ENCODE measurements at places on chromosomes 6 and 20. TPM values are rescaled to one million over a fixed set of nuclear protein-coding genes. Genes with fewer than 3 reads are reported as not detected.

DNA sequence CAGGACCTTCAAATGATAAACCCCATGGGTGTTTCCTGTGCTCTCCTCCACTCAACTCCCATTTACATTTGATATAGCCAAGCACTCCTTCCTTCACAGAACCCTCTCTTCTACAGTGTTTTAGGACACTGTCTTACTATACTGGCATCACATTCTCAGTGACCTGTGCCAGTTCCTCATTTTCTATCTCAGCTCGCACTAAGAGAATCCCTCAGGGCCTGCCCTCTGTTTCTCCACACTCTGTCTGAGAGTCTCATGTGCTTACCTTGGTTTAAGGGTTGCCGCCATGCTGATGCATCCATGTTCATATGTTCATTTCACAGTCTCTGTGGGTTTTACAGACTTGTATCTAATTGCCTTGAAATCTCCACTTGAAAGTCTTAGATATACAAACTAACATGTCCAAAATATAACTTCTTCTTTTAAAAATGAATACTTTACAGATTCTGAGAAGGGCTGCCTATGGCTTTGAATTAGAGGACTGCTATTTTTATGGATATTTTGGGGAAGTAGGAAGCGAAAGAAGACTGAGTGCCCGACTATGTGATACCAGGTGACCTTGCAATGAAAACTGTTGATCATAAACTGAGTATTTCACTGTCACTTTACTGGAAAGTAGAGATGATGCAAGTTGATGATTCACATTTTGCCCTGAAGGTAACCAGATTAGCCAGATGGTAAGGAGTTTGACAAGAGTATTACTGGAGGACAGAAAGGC, 153.1 kb upstream of the SIM1 start:
- no peak overlapping the region for H3K27ac ChIP-seq
- DNase-seq, result no peak
- peaks cover 30% of the 10 kb centered on the region for H3K36me3 ChIP-seq
- H3K27me3 ChIP-seq, result no peaks in the 10 kb centered on the region
- no peaks in the 10 kb centered on the region for H3K4me1 ChIP-seq

DNA sequence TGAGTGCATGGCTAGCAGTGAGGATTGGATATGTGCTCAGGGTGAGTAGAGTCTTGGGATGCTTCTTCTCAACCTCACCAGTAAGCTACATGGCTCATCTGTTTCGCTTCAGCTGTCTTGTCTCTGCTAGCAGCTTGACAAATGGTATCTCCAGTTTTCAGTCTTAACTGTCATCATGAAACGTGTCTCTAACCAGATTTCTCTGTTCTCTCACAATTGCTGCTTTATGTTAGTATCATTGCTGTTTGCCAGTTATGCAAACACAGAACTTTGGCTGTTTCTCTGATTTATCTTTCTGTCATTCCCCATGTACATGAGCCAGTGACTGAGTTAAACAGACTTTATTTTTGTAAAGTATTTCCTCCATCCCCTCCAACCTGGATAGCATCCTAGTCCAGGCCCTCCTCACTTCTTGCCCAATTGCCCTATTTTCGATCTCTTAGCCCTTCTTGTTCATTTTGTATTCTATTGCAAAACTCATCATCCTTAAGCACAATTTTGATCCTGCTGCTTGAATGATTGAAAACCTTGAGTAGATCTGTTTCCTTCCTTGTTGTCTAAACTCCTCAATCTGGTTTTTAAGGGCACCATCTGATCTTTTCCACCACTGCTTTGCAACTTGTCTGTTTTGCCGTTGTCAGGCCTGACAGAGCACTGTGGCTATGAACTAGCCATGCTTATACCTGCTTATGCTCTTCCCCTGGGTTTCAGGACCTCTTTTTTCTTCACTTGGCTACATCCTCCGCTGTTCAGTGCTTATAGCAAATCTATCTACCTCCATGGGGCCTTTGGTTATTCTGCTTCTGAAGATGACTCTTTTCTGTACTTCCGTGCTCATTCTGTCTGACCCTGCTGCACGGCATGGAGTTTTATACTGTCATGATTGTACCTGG, 37.7 kb upstream of the ADIG start:
- no peaks in the 10 kb centered on the region for H3K27me3 ChIP-seq
- no peak for DNase-seq
- peaks cover 8% of the 10 kb centered on the region for H3K4me1 ChIP-seq
- H3K4me3 ChIP-seq, result no peak overlapping the region
- H3K36me3 ChIP-seq, result peaks cover 64% of the 10 kb centered on the region

- H3K27ac ChIP-seq, result no peak overlapping the region
- H3K4me3 ChIP-seq, result no peak overlapping the region
- no peaks in the 10 kb centered on the region for H3K4me1 ChIP-seq
- no peaks in the 10 kb centered on the region for H3K27me3 ChIP-seq
Observed at GRCh38 chr6:64553249-64553786, 917.7 kb downstream of the PHF3 start.

- DNase-seq, result no peak
- H3K4me1 ChIP-seq, result no peaks in the 10 kb centered on the region
- no peak overlapping the region for H3K27ac ChIP-seq
- H3K4me3 ChIP-seq, result no peak overlapping the region
Observed at GRCh38 chr20:47984437-47984836, 199.2 kb upstream of the SULF2 start.

- no peak overlapping the region for H3K27ac ChIP-seq
- no peak overlapping the region for H3K4me3 ChIP-seq
Observed at GRCh38 chr6:87541744-87542143, 48.0 kb downstream of the RARS2 start.

GRCh38 chr20:33480048-33480447, 9.8 kb upstream of the CBFA2T2 start:
- H3K4me3 ChIP-seq, result no peak overlapping the region
- no peaks in the 10 kb centered on the region for H3K4me1 ChIP-seq
- no peak overlapping the region for H3K27ac ChIP-seq
- DNase-seq, result no peak
- H3K36me3 ChIP-seq, result no peaks in the 10 kb centered on the region

DNA sequence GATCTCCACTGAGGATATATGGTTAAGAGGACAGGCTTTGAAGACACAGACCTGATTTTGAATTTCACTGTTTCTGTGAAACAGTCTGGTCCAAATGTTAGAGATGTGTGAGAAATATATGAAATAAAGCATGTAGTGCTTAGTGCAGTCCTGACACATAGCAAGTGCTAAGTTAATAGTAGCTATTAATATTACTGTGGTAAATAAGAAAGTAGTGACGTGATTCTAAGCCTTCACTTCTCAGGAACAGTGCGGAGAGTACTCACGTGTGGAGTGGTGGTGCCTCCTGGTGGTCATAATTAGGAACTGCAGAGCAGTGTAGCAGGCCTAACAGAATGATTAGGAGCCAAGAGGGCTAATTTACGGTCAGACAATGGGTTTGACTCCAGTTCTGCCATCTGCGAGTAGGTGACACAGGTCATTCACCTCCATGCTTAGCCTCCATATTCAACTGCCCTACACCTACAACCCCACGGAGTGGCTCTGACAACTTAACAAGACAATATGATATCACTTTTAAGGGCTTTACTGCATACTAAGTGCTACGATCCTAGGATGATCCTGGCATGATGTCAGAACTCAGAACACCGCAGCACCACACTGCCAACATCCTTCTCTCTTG, 106.2 kb downstream of the JPH2 start:
- no peak overlapping the region for H3K27ac ChIP-seq
- H3K4me3 ChIP-seq, result no peak overlapping the region
- H3K4me1 ChIP-seq, result peaks cover 22% of the 10 kb centered on the region
- peak; percentile 77 for DNase-seq

GRCh38 chr6:99520855-99521632, 5.8 kb upstream of the USP45 start:
- H3K4me1 ChIP-seq, result peaks cover 29% of the 10 kb centered on the region
- H3K36me3 ChIP-seq, result peaks cover 4% of the 10 kb centered on the region
- DNase-seq, result peak; percentile 81

The RNASET2 gene
- total RNA-seq, result 101 TPM

The CRISP3 gene
- not detected for total RNA-seq

The ADRM1 gene
- 86.1 TPM for total RNA-seq
